ENCODE measurements at places on chromosomes 2 and 18.

DNA sequence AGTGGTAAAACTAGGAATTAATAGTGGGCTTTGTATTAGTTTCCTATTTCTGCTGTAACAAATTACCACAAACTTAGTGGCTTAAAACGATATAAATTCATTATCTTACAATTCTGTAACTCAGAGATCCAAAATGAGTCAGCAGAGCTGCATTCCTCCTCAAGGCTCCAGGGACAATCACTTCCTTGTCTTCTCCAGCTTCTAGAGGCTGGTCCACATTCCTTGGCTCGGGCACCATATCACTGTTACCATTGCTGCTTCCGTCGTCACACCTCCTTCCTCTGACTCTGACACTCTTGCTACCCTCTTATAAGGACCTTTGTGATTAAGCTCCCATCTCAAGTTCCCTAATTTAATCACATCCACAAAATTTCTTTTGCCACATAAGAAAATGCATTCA lies 567.8 kb upstream of the KLHL29 start:
- DNase-seq = no peak

GRCh38 chr2:237456200-237456843 lies 30.7 kb upstream of the MLPH start:
- peak; percentile 79 for DNase-seq

DNA sequence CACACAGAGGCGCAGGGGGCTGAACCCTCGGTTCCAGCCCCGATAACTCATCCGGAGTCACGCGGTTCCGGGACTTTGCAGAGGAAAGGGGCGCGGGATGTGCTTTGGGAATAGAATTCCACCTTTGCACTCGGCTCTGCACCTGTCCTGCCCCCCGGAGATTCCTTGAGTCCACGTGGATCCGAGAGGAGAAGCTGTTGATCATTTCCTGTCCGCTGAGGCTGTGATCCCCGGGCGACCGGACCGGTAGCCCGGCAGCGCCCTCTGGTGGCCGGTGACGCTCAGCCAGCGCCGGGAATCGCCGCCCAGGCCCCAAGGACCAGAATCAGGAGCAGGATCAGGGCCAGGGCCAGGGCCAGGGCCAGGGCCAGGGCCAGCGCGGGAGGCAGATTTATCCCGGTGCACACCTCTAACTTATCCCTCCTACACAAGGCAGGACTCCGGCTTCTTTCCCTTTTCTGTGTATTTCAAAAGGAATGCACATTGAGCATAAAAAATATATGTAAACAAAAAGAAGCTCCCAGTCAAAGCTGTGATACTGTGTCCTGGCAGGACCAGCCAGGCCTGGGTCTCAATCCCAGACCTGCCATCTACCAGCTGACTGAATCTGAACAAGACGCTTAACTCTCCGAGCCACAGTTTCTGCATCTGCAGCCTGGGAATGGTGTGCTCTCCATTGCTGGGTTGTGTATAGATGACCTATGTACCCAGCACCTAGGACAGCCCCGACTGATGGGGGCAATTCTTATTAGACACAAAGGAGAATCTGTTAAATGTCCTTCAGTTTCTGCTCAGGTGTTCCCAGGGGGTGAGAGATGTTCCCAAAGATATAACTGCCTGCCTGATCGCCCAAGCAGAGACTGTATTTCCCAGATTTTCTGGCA lies 8.5 kb upstream of the SPATA3 start:
- peak; percentile 80 for DNase-seq

GRCh38 chr2:1561811-1562421 lies 148.7 kb downstream of the TPO start:
- DNase-seq = no peak

- DNase-seq = peak; percentile 58
Observed at GRCh38 chr2:219430633-219431615, 3.7 kb upstream of the SPEG start.

DNA sequence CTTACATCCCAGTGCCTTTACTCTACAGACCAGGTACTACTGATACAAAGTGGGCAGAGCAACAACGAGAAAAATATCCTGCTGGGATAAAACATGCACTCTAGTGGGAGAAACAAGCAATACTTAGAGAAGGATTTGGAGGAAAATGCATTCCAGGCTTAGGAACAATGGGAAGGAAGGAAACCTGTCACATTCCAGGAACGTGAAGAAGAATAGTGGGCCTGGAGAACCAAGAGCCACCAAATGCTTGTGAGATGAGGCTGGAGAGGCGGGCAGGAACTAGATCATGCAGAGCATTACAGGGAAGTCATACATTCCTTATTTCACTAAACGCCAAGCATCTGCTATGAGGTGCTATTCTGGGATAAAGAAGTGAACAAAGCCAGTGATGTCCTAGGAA lies 342.3 kb downstream of the DCC start:
- DNase-seq = no peak

DNA sequence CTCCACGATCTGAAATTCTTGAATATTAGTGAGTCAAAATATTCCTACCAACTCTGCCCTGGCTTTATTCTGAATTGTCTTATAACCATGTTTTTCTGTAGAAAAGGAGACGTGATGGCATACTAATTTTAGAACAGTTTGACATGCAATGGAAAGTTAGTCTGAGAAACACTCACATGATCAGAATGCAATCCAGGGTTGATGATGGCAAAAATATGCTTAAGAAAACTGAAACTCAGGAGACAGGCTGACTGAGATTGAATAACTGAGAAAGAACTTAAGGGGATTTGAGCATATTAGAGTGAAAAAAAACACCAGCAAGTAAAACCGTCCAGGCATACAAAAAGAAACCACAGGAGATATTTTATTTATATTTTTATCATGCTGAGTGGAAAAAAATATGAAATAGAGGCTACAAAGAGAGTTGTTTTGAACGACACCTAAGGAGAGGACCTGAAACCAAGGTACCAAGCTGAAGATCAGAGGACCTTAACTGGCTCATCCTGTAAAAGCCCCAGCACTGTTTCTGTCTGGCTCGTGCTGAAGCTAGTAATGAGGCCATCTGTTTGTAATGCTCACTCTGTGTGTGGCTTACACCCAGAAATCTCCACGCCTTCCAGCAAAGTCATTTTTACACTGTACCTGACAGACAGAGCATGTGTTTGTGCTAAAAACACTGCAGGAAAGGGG lies 437.2 kb upstream of the PKDCC start:
- peak; percentile 25 for DNase-seq

- no peak for DNase-seq
Observed at GRCh38 chr2:74204436-74204835, 6.0 kb downstream of the MTHFD2 start.

- DNase-seq = no peak
Observed at GRCh38 chr2:108981846-108982245, 7.2 kb downstream of the EDAR start.

- no peak for DNase-seq
Observed at GRCh38 chr18:74525741-74526140, 8.6 kb upstream of the CNDP1 start.

DNA sequence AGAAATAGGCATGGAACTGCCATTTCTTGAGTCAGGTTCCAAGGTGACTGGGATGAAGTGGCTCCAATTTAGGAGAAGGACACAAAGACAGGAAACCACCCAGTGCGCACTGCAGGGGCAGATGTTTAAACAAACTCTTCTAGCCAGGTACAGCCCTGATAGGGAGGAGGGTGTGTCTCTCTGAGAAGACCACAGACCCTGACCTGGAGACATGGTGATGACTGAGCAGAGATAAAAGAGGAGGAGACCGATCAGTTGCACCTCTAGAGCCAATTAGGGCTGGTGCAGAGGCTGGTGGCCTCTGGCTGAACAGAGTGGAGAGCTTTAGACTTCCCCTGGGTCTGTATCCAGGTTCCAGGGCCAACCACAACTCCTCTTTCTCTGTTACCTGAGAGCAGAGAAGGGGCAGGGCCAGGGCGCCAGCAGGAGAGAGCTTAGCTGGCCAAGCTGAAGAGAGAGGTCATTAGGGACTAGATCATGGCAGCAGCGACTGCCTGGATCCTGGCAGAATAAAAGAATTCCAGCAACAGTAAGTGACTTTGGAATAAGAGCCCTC lies 5.4 kb upstream of the SPOPL start:
- no peak for DNase-seq

DNA sequence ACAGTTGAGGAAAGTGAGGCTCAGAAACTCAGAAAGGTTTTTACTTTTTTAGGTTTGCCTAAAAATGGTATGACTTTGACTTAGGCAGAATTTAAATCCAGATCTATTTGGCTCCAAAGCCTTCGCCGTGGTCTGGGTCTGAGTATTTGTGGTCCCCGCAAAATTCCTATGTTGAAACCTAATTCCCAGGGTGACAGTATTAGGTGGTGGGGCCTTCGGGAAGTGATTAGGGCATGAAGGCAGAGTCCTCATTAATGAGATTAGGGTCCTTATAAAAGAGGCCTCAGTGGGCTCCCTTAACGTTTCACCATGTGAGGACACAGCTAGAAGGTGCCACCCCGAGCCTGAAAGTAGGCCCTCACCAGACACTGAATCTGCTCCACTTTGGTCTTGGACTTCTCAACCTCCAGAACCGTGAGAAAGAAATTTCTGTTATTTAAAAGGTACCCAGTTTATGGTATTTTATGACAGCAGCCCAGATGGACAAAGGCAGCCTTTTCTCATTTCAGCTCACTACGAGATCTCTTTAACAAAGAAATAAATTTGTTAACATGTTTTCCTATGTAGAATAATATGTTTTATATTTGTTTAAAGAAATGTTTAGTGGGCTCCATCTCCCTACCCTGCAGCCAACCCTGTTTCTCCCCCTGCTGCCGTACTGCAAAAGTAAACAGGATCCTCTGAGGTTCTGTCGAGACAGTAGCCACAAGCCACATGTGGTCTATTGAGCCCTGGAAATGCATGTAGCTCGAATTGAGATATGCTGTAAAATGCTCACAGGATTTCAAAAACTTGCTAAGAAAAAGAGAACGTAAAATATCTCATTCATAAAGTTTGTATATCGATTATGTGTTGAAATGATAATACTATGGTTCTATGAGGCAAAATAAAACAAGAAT lies 80.6 kb downstream of the MOGAT1 start:
- DNase-seq = no peak

DNA sequence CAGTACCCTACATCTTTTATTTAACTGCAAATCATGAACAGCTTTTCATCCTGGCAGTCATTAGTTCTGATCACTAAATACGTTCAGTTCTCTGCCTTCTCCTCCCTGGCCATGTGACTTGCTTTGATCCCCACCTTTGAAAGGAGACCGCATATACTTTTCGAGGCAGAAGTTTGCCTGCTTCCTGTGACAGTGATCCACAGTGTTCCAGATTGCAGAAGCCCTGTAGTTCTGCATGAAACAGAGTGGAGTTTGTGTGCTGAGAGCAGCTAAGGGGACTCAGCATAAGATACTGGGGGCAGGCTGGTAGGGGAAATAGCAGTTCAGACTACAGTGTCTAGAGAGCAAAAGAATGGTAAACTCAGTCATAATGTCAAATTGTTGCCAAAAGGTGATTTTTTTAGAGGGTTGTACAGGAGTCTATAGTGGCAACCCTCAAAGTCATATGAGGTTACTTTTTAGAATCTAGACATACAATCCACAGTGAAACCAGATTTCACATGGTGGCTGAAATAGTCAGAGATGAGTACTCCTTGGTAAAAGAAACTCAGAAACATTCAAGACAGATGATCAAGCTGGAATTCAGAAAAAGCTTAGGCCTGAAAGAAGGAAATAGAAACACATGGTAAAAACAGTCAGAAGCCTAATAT lies 1800.4 kb upstream of the CELF4 start:
- no peak for DNase-seq

GRCh38 chr2:16168506-16169264 lies 228.3 kb downstream of the MYCN start:
- no peak for DNase-seq

DNA sequence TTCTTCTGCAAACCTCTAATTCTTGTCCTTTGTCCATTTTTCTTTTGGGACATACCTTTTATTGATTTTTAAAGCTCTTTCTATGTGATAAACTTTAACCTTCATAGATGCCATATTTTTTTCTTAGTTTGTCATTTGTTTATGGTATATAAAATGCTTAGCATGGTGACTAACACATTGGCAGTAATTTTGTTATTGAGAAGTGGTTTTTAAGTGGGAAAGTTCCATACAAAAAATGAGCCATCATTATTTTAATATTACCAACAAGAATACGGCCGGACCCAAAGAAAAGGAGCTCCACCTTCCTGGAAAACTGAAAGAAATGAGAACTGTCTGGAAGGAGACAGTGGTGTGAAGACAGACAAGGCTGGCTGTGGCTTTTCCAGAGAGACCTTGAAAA lies 270.1 kb upstream of the SIX2 start:
- no peak for DNase-seq

GRCh38 chr2:12455661-12456060 lies 261.1 kb upstream of the TRIB2 start:
- DNase-seq = no peak

DNA sequence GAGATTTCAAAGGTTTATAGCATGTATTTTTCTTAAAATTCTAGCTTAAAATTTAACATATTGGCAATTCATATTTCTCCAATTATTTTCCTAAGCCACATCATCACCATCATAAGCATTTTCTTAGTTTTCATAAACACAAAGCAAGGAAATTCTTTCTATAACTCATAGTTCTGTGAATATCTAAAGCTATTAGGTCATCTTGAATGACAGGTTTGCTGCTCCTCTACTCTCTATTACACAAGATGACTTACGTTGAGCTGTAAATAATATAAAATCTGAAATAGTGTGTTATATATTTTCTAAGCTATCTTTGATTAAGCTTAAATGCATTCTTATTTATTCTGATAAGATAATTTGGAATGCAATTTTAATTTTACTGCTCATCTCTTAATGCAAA lies 984.6 kb upstream of the CNTNAP5 start:
- no peak for DNase-seq

DNA sequence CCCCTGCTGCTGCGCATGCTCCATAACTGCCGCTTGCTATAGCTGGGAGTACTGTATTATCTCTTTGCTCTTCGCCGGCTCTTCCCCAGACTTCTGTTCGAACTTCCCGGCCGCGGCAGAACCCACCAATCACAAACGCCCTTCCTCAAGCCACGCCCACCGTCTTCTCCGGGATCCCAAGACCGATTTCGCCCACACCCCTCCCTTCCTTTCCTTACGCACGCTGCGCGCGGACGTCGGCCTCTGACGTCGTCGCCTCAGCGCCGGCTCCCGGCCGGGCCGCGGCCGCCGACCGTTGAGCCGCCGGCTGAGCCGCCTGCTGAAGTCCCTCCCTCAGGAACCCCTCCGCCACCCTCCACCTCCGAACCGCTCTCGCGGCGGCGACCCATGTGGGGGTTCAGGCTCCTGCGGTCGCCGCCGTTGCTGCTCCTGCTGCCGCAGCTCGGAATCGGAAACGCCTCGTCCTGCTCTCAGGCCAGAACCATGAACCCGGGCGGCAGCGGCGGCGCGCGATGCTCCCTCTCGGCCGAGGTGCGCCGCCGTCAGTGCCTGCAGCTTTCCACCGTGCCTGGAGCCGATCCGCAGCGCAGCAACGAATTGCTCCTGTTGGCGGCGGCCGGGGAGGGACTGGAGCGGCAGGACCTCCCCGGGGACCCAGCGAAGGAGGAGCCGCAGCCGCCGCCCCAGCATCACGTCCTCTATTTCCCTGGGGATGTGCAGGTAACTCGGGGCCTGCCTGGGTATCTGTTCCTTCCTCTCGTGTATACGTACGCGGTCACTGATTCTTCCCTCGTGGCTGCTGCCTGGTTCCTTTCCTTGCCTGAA lies at the start of gene C2orf69:
TSS of gene C2orf69 (plus strand) at position 242 of the 825 bp plus-strand sequence. CDS start at position 388, 146 bp downstream.
- peak; percentile 97 for DNase-seq

GRCh38 chr2:114108824-114109416 lies 219.0 kb downstream of the ACTR3 start:
- no peak for DNase-seq
